ENCODE measurements at places on chromosomes 1 and 21. TPM values are rescaled to one million over a fixed set of nuclear protein-coding genes. Genes with fewer than 3 reads are reported as not detected.

DNA sequence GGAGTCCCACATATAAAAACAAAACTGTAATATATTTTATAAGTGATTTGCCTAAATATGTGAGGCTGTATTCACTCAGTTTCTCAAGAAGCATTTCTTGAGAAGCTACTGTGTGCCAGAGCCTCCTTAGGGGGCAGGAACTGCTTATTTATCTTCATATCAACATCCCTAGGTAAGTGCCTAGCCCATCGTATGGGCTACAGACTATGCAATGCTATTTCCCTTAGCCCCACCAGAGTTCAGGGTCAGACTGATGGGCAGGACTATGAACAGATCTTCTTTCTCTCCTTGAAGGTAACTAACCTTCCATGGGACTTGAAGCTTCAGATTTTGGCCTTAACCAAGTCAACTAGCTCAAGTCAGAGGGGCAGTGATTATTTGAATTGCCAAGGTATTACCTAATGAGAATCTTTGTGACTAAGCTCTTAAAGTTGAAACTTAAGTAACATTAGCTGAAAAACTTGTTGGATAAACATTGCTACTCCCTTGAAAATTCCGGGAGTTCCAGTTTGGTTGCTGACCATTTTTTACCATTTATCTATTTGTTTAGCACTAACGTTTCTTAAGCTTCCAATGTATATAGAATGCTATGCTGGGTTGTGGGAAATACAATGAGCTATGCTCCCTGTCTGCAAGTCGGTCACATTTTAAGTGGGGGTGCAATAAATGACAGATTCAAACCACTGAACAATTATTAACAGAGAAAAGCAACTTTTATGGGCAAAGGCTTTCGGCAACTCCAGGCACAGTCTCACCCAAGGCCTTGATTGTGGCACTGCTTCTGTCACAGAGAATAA is 85.2 kb downstream of the GPR88 start:
- DNase-seq, result peak; percentile 59

DNA sequence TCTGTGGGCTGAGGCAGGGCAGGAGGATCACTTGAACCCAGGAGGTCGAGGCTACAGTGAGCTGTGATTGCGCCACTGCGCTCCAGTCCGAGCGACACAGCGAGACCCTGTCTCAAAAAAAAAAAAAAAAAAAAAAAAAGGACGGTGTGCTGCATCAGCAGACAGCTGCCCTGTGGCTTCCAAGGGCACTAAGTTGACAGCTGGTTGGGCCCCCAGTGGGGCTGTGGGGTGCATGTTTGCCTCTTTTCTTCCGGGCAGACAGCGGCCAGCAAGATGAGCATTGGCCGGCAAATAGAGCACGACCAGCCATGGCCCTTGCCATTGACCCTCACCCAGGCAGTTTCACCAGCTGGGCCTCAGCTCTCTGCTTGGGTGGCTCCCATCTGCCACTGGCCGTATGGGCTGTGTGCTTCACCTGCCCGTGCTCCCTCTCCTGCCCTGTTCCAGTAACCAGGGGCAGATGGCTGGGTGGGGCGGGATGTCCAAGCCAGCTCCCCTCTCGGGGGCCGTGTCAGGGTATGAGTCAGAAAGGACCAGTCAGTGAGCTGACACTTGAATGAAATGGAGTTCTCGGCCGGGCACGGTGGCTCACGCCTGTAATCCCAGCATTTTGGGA is 12.3 kb upstream of the SLC25A34 start:
- no peak for DNase-seq

- no peak for DNase-seq
Measured at GRCh38 chr1:215830226-215830810, 263.2 kb downstream of the KCTD3 start.

- no peak for DNase-seq
Measured at GRCh38 chr1:2438038-2438437, 25.7 kb upstream of the PEX10 start.

GRCh38 chr21:14838400-14838799 is 226.4 kb downstream of the NRIP1 start:
- DNase-seq, result no peak

DNA sequence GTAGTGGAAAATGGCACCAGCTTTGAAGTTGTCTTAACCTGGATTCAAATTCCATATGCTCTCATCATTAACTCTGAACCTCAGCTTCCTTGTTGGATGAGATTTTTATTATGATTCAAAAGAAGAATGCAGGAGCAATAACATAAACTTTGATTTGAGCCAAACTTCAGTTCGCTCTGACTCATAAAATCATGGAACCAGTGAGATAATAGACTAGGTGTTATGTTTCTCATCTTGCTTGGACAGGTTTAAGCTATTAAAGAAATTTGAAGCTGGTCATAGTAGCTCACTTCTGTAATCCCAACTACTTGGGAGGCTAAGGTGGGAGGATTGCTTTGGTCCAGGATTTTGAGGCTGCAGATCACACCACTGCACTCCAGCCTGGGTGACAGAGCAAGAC is 172.8 kb downstream of the CLEC20A start:
- peak; percentile 4 for DNase-seq

DNA sequence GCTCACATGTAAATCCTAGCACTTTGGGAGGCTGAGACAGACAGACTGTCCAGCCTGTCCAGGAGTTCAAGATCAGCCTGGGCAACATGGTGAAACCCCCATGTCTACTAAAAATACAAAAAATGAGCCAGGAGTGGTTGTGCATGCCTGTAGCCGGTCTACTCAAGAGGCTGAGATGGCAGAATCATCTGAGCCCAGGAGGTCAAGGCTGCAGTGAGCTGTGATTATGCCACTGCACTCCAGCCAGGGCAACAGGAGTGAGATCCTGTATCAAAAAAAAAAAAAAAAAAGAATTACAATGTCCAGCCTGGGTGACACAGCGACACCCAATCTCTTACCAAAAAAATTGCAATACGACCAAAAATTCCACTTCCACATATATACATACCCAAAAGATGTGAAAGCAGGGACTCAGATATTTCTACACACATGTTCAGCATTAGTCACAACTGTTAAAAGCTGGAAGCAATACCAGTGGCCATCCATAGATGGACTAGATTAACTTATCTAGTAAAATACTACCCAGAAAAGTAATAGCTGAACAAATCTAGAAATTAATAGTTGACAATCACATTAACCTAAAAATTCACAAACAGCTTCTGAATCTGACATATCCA is 49.2 kb downstream of the ASH1L start:
- DNase-seq, result no peak

GRCh38 chr1:15248216-15248615 is 1.2 kb downstream of the FHAD1 start:
- DNase-seq, result no peak

DNA sequence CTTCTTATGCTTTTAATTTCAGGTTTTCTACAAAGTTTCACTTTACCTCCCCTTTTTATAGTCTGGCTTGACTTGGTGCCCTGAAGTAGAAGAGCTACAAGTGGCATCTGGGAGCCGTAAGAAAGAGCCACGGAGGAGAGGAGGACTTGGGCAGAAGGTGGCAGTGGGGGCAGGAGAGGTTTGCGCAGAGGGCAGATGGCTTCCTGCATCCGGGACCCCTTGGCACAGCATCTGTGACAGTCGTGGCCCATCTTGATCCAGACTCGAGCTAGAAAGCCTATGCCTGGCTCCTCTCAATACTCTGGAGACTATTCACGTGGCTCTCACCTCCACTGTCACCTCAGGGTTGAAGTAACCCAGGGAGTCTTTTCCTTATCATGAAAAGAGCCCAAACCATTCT is 169.1 kb downstream of the DYRK1A start:
- no peak for DNase-seq

DNA sequence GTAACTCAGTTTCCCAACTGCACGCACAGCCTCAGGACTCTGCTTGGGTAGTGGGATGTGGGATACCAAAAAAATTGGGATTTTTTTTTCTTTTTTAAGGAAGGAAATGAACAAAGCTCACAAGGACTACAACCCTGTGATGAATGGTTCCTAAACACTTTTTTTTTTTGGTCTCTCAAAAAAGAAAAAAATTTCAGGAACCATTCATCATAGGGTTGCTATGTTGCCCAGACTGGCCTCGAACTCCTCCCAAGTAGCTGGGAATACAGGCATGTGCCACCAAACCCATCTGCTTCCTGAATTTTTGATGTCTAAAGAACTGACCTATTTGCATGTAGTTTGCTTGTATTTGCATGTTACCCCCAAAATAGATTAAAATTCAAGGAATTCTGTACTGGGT is 6.8 kb downstream of the MINDY1 start:
- DNase-seq, result no peak

- no peak for DNase-seq
Measured at GRCh38 chr1:243799908-243800307, 50.1 kb downstream of the AKT3 start.

DNA sequence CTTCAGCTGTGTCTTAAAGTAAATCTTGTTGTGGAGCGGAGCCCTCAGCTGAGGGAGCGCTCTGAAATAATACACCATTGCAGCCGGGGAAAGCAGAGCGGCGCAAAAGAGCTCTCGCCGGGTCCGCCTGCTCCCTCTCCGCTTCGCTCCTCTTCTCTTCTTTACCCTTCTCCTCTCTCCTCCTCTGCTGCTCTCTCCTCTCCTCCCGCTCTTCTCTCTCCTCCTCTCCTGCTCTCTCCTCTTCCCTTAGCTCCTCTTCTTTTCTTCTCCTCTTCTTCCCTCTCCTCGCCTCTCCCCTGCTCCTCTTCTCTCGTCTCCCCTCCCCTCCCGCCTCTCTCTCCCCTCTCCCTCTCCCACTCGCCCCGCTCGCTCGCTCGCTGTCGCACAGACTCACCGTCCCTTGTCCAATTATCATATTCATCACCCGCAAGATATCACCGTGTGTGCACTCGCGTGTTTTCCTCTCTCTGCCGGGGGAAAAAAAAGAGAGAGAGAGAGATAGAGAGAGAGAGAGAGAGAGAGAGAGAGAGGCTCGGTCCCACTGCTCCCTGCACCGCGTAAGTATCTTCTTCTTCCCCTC is at the start of gene PROX1:
PROX1 (plus strand) TSS at position 47 of the 580 bp plus-strand sequence. CDS start 8,563 bp downstream, outside the sequence.
- peak; percentile 94 for DNase-seq

- DNase-seq, result no peak
Measured at GRCh38 chr1:169648709-169649108, 18.8 kb upstream of the SELP start.

DNA sequence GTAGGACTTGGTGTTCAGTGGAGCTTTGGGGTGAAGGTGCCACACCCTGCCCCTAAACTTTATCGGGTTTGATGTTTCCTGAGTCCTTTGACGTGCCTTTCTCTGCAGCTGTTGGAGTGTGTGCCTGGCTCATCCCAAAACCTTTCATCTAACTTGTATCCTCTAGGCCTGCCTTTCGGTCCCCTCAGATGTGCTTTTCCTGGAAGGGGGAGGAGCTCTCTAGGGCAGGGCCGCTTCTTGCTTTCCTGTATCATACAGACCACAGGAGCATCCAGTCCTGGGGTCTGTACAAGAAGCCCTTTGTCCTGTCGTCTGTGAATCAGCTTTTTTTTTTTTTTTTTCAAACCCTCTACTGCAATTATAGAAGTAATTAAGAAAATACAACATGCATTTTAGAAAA is 35.7 kb downstream of the PTGFRN start:
- no peak for DNase-seq

GRCh38 chr1:27632387-27633297 is 2.3 kb downstream of the FGR start:
- DNase-seq, result no peak

- DNase-seq, result no peak
Measured at GRCh38 chr1:29784276-29785136, 548.2 kb downstream of the PTPRU start.

Gene FAM177B
- not detected for total RNA-seq

Gene TBX15
- total RNA-seq, result 5.1 TPM

Gene PTGS2
- 8.7 TPM for total RNA-seq

Gene ENO1
- 3,733 TPM for total RNA-seq

Data from Daoy (cell line).